ENCODE measurements at places on chromosomes 2 and 18.

DNA sequence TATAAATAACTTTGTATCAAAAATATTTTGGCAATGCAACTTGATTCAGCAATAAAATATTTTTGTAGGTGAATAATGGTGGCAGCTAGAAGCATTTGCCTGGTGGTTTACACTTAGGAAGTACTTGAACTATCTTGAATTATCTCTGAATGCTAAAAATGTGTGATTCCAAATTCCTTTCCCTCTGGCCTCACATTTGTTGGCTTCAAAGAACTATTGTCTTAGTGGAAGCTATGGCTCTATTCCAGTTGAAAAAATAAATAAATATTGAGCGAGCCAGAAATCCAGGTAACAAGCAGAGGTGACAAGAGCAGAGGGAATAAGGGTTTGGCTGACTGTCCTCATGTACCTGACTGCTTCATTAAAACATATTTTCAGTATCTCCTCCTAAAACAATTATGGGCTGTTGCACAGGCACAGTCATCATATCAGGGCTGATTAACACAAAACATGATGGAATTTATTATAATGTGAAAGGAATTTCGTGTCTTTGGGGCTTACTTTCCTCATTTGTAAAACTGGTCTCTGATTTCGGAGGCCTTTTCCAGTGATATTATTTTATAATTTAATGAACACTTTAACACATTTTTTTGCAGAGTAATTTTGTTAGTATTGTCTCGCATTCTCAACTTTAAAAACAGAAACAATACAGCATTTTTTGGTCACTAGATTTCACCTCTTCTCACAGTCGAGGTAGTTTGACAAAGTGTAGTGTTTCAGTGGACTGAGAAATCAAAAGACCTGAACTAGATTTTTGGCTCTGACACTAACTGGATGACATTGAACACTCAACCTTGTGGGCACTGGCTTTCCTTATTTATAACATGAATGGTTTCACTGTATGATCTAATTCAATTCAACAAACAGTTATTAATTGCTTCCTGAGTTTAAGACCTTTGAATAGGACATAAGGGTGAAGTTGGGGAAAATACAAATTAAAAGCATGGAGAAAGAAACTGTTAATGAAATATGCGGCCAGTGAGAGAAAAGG, 7.8 kb upstream of the CAVIN2 start:
- no peak for DNase-seq

GRCh38 chr2:58585233-58585632, 344.1 kb upstream of the FANCL start:
- no peak for DNase-seq

GRCh38 chr2:168501466-168502065, 45.5 kb downstream of the CERS6 start:
- no peak for DNase-seq

DNA sequence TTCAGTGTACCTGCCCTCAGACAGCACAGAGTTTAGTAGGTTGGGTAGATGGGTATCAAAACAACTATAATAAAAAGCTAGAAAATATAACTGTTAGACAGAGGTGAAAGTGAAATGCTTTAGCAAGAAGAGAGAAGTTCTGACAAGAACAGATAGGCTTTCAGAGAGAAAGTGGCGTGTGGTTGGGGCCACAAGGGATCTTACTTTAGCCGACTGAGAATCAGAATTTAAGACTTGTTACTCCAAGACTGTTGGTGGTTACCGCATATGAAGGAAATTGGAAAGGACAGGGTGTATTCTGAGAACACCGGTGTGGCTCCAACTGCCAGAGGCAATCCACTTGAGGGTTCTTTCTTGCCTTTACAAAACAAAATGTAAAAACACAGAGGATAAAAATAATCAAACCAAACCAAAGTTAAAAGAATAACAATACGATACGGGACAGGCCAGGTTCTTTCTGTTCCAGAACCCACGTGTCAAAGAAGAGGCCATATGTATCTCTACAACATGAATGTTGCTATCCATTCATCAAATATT, 44.4 kb upstream of the AGPS start:
- no peak for DNase-seq

DNA sequence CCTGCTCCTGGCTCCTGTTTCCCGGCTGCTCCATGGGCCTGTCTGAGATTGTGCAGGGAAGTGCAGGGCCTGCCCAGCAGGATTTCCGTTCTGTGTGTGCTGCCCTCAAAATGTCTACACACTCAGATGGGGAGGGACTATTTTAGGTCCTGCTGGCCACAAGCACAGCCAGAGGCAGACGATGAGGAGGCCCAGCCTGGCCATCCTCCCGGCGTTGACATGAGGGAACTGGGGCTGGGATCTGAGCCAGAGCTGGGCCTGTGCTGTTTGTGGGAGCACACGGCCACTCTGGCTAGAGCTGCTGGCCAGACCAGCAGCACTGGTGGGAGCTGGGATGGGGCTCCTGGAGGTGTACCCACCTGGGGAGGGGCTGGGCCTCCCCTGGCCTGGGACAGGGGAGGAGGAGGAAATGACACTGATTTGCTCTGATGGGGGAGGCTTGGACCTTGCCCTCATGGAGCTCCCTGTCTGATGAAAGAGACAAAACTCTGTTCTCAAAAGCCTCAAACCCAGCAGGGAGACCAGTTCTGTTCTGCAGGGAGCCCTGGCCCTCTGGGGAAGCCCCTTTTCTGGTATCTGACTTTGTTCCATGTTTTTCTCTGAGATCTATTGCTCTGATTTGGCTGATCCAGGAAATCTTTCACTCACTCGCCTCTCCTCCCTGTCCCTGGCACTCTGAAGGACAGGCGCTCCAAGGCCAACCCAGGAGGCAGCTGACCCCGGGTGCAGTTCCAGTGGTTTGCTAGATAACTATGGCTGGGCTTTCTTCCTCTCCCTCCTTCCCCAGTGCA, 161.8 kb downstream of the DYSF start:
- peak; percentile 85 for DNase-seq

GRCh38 chr2:241686324-241686649, 328 bp downstream of the DTYMK start:
- no peak for DNase-seq

DNA sequence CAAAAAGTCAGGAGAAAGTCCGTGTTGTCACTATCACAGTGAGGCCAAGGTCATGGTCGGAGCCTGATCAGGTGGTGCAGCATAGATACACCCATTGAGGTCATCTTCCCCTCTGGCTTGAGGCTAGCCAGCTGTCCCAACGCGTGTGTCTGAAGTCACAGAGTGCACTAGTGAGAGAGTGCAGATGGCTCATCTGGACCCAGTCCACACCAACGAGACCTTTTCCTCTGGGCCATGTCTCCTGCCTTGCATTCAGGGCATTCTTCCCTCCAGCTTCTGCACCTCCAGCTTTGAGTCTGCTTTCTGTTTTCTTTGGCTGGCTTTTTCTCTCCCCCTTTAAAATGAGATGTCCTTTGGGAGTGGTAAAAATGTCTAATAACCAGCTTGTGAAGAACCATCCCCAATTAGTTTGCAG, 146.9 kb downstream of the TDRD15 start:
- no peak for DNase-seq

GRCh38 chr18:41128545-41128944, 826.5 kb upstream of the PIK3C3 start:
- DNase-seq = no peak

DNA sequence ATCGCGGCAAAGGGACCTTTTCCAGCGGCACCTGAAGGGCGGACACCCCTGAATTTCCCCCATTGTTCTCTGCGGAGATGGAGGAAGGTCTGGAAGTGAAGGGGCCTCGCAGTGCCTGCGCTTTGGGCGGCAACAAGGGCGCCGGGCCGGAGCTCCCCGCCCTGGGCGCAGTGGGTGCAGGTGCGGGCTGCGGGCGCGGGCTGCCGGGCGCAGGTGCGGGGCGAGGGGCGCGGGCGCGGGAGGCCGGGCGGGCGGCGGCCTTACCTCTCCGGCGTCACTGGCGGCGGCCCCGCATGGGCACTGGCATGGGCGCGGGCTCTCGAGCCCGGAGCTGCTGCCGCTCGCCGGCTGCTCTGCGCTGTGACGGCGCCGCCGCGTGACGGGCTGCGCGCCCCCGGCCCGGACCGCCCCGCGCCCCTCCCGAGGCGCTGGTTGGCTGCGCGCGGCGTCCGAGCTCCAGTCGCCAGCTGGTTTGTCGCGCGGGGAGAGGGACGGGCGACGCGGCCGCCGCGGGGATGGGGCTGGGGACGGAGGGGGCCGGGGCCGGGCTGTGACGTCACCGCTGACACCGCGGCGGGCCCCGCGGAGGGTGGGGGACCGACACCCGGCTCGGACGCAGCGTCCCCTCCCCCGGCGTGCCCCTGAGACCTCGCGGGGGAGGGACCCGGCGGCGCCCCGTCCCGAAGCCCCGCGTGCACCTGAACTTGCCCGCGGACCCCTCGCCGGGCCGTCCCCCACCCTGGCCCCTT, at the start of gene KIF1A:
KIF1A (minus strand) TSS at position 362 of the 749 bp plus-strand sequence. CDS start 22,467 bp downstream, outside the sequence.
- DNase-seq = no peak

GRCh38 chr2:69797836-69798289, 31.6 kb upstream of the GMCL1 start:
- DNase-seq = no peak

DNA sequence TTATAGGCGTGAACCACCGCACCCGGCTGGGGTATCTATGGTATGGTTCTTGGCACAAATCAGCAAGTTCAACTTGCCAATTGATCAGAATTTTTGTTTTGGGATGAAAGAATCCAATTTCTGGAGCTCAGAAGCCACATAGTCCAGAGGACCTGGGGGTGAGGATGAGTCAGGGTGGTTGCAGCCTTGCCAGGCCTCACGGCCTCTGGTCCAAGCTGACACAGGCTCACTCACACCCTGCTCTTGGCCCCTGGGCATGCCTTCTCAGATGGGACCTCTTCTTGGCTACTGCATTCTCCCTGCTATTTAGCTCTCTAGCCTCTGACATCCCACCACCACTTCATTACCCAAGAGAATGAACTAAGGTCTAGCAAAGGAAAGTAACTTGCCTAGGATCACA, 16.3 kb downstream of the CAPG start:
- DNase-seq = no peak

All from right forelimb (tissue), 1 donor.